Liver (tissue), 10 donors: ENCODE measurements at places on chromosomes 4 and X.

DNA sequence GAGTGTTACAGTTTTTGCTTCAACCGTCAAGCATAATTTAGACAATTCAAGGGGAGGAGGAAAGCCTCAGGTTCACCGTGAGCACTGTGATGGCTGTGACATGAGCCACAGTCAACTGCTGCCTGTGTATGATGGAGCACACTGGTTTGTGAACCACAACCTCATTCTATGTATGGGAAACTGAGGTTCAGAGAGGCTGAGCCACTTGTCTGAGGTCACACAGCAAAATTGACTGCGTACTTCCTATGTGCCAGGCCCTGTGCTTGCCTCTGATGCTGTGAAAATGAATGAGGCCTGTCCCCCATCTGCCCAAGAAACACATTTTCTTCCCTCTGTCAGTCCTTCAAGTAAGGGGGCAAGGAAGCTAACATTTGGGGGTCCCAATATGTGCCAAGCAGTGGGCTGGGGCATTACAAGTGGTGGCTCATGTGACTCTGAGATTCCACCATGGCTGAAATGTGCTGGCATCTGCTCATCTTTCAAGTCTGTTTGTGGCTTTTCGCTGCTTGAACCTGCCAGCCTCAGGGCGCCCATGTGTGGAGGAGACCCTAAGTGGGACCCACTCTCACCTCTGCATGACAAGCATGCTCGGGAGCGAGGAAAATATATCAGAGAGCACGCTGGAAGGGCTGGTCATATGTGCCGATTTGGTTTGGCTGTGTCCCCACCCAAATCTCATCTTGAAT, 79.7 kb downstream of the ADRA2C start:
- DNase-seq: no peak

DNA sequence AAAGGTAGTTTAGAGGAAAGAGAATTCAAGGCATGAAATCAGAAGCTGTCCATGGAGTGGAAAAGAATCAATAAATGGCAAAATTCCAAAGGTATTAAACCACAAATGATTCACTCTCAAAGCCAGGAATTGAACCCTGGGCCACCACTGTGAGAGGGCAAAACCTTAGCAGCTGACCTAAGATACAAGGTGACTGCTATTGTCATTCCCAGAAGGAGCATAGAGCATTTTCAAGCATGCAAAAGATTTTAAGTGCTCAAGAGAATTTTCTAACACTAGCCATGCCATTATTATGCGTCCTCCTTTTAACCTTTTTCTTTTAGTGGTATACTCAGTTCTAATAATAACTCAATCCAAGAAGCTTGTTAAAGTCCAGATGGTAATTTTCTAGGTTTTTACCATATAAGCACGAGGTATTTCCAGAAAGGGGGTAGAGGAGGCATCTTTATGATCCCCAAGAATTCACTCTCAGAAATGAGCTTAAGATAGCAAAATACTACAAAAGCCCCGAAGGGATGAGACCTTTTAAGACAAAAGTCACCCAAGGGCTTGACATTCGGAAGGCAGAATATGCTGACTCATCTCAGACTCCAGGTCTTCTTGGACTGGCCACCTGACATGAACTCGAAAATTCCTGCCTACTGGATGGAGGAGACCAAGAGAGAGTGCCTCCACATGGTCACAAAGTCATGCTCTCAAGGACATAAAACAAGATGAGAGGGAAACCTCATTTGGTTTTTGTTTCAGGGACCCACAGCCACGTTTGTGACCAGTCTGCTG, 13.8 kb upstream of the PAGE5 start:
- DNase-seq: no peak

- DNase-seq: no peak
Observed at GRCh38 chrX:45621376-45622041, 420.8 kb upstream of the DIPK2B start.

DNA sequence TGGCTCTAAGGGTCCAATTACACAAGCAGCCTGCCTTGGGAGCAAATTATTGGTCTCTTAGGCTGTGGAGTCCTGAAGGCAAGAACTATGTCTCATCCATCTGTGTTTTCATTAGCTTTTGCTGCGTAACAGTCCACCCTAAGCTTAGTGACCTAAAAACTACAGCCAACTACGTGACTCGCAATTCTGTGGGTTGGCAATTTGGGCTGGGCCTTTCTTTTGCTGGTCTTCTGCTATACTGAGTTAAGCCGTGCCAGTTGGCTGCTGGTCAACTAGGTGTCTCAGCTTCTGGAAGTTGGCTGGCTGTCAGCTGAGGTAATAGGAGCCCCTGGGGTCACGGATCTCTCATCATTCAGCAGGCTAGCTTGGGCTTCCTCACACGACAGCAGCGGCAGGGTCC, 205.6 kb upstream of the S100G start:
- DNase-seq: no peak

GRCh38 chrX:63747331-63747730, 37.7 kb downstream of the ARHGEF9 start:
- no peak for DNase-seq

GRCh38 chr4:56186808-56187523, 200.3 kb downstream of the AASDH start:
- no peak for DNase-seq

GRCh38 chrX:151771726-151772125, 37.2 kb downstream of the CNGA2 start:
- DNase-seq: no peak

DNA sequence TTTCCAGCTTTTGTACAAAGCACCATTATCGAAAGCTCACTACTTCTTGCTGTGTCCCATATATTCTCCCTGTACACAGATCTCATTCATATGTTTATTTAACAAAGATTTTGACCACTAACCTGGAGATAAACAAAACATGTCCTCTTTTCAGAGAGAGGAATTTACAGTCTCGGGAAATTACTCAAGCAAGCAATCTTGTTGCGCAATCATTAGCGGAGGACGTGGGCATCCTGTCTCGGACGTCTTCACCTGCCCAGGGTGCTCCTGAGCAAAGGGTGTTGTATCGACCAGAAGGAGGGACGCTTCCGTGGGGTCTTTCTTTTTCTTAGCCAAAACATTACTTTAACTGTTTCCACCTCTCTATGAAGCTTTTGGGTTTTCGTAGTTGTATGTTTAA, 66.5 kb upstream of the CLCN4 start:
- no peak for DNase-seq

GRCh38 chr4:173005912-173006633, 162.5 kb upstream of the GALNT7 start:
- DNase-seq: no peak

DNA sequence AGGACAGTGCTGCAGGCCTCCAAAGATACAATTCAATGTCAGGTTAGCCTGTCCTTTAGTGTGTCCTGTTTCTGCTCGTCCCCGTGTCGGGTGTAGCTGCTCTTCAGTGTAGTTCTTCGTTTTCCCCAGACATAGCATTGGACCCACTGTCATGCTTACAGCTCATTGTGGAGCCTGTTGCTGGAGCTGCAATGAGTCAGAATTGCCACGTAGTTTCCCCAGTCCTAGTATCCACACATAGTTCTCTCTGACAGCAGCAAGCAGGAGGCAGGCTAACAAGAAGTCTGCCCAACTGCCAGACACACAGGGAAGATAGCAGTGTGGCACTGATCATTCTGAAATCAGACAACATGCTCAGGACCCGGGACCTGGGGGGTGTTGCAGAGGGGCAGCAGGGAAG, 49.2 kb downstream of the MOSPD2 start:
- DNase-seq: no peak

- DNase-seq: no peak
Observed at GRCh38 chr4:74395633-74396032, 30.7 kb downstream of the EREG start.

GRCh38 chrX:108025954-108026600, 18.8 kb upstream of the VSIG1 start:
- no peak for DNase-seq

GRCh38 chr4:182301736-182302135, 58.5 kb downstream of the TENM3 start:
- DNase-seq: no peak

DNA sequence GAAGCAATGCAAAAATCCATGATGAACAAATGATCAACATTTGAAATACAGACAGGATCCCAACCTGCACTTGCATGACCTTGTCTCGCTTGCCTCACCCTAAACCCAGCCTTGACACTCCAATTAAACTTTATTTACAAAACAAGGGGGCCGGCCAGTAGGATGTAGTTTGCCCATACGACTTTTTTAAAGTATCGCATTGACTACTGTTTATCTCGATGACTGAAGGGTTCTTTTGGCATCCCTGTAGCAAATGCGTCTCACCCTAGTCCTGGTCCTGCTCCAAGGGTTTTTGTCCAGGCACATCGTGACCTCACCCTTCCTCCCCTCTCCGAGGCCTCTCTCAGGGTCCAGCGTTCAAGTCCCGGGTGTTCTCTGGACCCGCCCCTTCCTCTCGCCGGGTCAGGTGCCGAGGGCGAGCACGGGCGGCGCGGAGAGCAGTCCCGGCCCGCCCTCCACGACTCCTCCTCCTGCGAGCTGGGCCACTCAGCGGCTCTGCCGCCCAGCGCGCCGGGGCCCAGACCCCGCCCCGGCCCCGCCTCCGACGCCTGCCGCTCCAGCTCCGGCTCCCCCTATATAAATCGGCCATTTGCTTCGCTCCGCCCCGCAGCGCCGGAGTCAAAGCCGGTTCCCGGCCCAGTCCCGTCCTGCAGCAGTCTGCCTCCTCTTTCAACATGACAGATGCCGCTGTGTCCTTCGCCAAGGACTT, at the start of gene SLC25A5:
SLC25A5 (plus strand) TSS at position 603 of the 709 bp plus-strand sequence; CDS start at position 675, 72 bp downstream.
- peak; percentile 85 for DNase-seq

DNA sequence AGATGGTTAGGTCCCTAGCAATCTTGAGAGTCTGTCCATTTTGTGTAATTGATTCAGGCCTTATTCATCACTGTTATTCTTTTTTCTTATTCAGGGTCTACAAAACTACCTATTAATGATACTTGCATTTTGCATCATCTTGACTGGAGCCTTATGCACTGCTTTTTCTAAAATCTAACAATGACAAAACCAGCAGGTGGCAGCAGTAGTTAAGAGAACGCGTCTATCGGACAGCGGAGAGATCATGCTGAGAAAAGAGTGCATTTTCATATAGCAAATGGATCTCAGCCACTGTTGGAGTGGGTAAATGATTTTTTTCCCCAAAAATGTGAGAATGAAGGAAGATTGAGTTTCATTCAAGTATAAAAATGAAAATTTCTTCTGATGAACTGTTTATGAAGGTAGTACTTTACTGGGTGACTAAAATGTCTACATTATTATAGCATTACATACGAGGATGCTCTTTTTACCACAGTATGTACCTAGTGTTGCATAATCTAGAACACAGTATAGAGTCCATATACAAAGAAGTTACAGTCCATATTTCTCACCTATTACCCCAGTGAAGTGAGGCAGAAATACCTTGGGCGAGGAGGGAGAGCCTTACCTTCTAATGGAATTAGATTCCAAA, 43.2 kb downstream of the TMEM144 start:
- no peak for DNase-seq

DNA sequence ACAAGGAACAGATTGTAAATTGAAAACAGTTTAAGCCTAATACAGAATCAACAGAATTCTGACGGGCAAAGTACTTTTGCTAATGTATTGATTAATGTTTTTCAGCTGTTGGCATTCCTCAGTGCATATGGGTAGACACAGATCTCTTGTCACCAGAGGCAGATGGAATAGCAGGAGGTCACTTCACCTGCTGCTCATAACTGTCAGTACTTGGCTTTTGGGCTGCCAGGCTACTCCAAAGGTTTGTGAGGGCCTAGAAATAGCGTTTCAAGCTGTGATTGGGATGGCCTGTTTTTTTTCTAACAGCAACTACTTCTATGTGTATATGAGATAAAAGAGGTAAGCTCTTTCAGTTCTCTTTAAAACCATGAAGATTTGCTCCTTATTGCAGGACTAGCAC, 307.5 kb upstream of the ANXA10 start:
- no peak for DNase-seq

DNA sequence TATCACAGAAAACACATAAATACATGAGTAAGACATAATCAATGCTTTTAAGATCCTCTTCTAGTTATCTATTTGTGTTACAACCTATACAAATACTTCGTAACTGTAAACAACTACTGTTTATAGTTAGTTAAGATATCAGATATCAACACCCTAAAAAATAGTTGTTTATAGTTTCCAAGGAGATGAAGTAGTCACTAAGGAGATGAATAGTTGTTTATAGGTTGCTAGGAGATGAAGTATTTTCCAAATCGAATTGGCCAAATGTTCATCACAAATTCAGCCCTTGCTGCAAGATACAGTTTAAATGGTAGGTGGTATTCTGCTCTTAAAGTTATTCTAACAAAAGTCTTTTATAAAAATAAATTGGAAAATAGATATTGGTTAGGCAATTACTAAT, 618.2 kb upstream of the PCDH10 start:
- DNase-seq: no peak

DNA sequence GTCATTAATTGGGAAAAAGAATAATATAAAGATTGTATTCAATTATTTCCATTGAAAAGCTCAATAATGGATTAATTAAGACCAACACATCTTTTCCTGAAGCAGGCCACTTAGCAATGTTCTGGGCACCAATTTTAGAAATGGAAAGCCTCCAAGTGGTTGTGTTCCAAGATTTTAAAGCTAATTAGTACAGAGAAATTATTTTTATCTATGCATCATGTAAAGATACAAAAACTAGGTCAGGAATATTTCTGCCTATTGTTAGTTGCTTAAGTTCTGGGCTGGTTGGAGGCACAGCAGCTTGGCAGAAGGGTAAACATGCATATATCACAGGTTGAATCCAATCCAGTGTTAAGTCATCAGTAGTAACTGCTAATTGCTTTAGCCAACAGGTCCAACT, 101.9 kb downstream of the RASL11B start:
- no peak for DNase-seq

GRCh38 chr4:23384741-23385140, 505.1 kb downstream of the PPARGC1A start:
- DNase-seq: no peak

- peak; percentile 59 for DNase-seq
Observed at GRCh38 chrX:102345916-102346315, 93.9 kb downstream of the NXF2B start.

DNA sequence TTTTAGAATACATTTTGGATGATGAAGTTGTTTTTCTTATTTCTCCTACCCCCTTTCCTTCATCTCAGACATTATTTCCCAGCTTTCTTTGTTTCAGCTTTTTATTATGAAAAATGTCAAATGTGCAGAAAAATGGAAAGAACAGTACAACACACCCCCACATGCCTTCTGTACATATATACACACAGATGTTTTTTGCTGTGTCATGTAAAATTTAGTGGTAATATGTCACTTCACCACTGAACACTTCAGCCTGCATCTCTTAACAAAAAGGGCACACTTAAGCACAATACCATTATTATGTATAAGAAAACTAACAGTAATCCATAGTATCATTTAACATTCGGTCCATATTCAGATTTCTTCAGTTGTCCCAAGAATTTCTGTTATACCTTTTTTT, 37.8 kb downstream of the OCRL start:
- DNase-seq: no peak

GRCh38 chr4:154186035-154186434, 305.6 kb downstream of the DCHS2 start:
- DNase-seq: no peak

GRCh38 chrX:112714357-112714918, 34.7 kb upstream of the LHFPL1 start:
- no peak for DNase-seq
